ENCODE measurements at places on chromosomes 11 and 22.

DNA sequence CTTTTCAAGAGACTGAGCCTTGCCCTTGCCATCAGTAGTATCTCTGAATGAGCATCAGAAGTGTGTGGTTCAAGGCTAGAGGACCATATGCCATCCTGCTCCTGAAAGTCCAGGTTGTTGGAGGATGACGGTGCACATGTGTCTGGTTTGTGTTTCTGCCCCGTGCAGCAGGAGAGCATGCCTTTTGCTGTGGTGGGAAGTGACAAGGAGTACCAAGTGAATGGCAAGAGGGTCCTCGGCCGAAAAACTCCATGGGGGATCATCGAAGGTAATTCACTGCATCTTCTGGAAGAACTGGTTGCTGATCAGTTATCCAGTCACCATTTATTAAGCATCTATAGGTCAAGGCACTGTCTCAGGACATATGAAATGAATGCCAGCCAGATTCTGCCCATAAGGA lies 6.1 kb upstream of the WBP2NL start:
- no peak for DNase-seq

DNA sequence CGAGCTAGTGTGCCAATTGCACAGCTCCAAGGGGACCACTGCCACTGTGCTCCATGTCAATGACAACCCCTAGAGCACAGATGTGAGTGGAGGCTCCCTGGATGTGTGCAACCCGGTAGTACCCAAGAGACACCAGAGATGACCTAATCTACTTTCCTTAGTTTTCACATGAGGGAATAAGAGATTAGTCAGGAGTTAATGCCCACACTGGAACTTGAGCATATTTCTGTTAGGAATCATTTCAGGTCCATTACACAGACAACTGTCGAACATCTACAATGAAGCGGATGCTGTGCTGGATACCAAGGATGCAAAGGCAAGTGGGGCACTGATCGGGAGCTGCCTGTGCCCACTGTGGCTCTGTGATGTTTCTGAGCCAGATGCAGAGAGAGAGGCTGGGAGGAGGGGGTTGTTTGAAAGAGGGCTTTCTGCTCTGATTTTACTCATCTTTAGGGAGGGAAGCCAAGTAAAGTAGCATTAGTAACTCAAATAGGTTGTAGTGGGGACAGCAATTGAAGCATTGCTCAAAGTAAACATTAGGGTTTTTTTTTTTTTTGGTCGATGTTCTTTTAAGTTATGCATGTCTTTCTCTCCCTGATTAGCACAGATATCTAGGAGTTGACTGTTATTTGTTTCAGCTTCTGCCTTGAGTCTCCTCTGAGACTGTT lies 82.5 kb upstream of the SORL1-AS1 start:
- DNase-seq: no peak

DNA sequence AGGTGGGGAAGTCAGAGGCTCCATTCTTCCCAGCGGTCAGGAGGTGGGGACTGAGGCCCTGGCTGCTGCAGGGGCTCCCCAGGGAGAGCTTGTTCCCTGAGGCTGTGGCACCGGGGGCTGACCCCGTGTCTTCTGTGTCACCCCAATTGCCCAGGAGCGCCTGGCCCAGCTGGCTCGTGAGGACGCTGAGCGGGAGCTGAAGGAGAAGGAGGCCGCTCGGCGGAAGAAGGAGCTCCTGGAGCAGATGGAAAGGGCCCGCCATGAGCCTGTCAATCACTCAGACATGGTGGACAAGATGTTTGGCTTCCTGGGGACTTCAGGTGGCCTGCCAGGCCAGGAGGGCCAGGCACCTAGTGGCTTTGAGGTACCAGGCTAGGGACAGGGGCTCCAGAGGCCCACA lies 53.2 kb downstream of the MYO7A start:
- no peak for DNase-seq

DNA sequence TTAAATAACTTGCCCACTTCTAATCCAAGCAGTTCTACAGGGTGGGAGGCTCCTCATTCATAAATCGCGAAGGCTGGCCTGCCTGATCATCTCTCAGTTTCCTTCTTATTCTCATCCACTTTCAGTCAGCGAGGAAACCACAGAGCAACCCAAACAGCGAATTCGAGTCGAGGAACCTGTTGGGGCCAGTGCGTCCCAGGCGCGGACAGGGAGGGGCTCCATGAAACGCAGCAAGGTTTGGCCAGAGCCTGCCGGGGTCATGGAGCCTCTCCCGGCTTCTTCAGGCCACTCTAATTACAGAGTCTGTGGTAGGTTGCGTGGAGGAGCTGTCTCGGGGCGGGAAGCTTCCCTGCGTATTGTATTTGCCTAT lies 741 bp upstream of the NAV2 start:
- DNase-seq: no peak

DNA sequence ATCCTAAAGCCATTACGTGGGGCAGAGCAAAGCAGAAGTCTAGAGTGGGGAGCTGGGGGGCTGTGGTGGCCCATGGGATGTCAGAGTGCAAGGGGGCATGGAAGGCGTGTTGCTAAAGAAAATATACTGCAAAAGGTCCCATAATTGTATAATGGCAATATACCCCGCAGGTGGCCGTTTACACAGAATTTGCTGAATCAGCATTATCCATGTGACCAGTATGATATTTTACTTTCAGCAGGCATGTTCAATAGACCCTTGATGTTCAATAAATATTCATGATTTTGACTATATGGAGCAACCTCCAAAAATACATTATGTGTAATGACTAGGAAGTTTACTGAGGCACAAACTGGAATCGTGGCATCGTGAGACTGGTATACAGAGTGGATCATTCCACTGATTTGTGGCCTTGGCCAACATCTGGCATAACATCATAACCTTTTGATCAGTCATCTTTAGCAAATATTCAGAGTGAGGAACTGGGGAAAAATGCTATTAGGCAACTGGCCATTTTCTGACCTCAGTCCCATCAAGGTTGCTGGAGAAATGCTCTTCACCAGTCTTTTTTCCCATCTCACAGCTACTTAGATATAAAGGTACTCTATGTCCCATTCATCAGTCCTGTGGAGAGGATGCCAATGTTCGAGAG lies 29.3 kb upstream of the PPP2R1B start:
- no peak for DNase-seq

GRCh38 chr11:117647207-117647606 lies 149.8 kb downstream of the DSCAML1 start:
- no peak for DNase-seq
